KG1 (cell line): ENCODE measurements at places on chromosomes 4 and X.
A peak's percentile ranks its signal among the peaks of the same experiment; 100 is the strongest.

GRCh38 chr4:85669204-85669603 is 194.3 kb downstream of the ARHGAP24 start:
- DNase-seq, result no peak

- DNase-seq, result no peak
Observed at GRCh38 chrX:37712458-37712857, 26.9 kb downstream of the XK start.

- DNase-seq, result no peak
Observed at GRCh38 chrX:68841251-68842049, 12.6 kb downstream of the EFNB1 start.

GRCh38 chr4:40058121-40058520 is 1.5 kb downstream of the N4BP2 start:
- DNase-seq, result no peak

- no peak for DNase-seq
Observed at GRCh38 chr4:148435654-148436406, 6.4 kb downstream of the NR3C2 start.

- peak; percentile 0 for DNase-seq
Observed at GRCh38 chrX:116009861-116010710, 160.5 kb upstream of the AGTR2 start.

DNA sequence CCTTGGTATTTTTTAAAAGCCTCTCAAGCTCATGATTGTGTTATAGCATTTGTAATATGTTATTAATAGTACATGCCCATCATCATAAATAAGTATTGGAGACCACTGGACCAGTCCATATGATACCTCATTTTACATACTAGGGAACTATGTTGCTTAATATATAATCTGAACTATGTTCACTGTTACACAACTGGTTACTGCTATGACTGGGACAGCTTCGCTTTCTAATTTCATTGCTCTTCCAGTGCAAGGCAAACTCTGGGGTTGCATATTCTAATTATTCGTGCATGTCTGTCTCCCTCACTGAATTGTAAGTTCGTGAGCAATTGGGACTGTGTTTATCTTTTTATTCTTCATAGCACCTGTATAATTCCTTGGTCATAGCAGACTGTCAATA is 330.5 kb downstream of the RAPGEF2 start:
- no peak for DNase-seq

GRCh38 chrX:44494357-44494756 is 48.3 kb downstream of the FUNDC1 start:
- no peak for DNase-seq

GRCh38 chrX:154485150-154486051 is 1.0 kb downstream of the UBL4A start:
- DNase-seq, result no peak

DNA sequence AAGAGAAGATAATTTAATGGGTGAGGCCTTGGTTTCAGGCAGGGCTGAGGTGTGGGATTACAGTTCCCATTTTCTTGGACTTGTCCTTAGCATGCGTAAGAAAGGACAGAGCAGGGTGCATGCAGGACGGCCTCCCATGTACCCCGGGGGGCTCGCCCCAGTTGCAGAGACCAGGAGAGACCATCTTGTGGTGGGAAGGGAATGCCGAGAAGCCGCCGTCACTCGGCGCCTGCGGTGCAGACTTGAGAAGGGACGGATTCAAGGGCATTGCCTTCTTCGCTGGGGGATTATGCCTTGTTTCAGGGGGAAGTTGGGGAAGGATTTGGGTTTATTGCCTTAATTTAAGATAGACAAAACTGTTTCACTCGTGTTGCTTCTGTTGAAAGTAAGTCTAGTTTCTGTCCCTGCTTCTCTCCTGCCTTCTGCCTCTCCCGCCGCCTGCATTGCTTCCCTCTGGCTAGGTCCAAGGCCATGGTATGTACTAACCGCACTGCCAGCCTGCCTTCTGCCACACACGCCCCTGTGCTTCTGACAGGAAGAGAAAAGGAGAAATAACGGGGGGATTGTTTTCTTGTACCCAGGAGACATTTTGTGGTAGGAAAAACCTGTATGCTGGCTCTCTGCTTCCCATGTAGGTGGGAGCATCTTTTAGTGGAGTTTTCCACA is 175.9 kb downstream of the DCLK2 start:
- DNase-seq, result no peak

GRCh38 chrX:10048707-10049106 is 81.5 kb downstream of the CLDN34 start:
- DNase-seq, result no peak

GRCh38 chrX:101417981-101418841 is 10.2 kb downstream of the HNRNPH2 start:
- no peak for DNase-seq

GRCh38 chr4:11743236-11743635 is 314.5 kb upstream of the HS3ST1 start:
- DNase-seq, result no peak

- no peak for DNase-seq
Observed at GRCh38 chr4:176981074-176981473, 188.4 kb upstream of the VEGFC start.

DNA sequence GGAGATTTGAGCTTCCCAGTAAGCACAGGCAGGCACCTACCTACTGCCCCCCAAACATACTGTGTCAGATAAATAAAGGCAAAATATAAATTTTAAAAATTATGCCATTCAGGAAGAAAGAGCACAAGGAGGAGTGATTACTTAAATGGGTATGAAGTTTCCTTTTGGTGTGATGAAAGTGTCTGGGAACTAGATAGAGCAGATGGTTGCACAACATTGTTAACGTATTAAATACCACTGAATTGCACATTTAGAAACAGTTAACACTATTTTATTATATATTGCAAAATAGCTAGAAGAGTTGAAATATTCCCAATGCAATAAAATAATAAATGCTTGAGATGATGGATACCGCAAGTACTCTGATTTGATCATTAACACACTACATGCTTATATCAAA is 374.7 kb upstream of the FGF13 start:
- DNase-seq, result no peak

DNA sequence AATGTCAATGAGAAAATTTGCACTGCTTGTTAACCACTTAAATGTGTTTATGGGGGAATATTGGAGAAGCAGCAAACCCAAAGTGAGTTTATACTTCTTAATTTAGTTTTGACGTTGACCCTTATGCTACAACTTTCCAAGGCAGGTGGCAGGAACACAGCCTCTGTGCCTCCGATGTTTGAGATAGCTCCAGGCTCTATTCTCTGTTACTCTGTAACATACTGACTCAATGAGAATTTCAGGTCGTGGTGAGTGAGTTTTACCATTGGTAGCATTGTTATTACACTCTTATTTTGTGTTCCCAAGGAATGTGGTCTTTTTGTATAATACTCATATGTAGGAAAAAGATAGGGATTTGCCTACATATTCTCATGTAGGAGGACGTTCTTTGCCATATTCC is 210.7 kb downstream of the BMPR1B start:
- DNase-seq, result no peak

DNA sequence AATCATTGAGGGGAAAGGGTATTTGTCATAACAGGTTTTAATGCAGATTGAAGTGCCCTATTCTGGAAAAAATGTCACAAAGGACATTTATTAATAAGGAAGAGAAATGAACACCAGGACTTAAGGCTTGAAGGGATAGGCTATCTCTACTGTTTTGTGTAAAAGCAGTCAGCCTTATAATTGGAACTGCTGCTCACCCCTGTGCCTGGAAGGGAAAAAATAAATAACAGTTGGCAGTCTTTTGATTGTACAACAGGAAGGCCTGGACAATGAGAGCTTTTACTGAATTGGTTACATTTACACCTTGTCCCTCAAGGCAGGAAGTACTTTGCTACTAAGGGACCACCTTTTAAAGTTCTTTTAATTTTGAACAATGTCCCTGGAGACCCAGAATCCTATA is 17.8 kb upstream of the MAGED4 start:
- DNase-seq, result no peak

DNA sequence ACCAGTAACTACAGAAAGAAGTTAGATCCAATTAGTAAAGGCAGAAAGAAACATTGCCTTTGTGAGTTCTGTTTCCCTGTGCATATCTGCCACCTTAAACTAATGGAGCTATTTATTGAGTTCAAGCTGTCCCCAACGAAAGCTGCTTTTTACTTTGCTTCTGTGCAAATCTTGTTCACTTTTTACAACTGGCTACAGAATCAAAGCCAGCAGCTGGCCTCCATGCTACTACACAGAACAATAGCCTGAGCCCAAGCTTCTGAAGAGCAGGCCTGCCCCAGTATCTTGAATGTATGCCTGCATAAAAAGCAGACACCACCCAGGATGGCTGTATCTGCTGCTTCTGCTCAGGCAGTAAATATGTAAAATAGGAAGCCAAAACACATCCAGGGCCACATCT is 28.1 kb downstream of the ANK2 start:
- DNase-seq, result no peak

DNA sequence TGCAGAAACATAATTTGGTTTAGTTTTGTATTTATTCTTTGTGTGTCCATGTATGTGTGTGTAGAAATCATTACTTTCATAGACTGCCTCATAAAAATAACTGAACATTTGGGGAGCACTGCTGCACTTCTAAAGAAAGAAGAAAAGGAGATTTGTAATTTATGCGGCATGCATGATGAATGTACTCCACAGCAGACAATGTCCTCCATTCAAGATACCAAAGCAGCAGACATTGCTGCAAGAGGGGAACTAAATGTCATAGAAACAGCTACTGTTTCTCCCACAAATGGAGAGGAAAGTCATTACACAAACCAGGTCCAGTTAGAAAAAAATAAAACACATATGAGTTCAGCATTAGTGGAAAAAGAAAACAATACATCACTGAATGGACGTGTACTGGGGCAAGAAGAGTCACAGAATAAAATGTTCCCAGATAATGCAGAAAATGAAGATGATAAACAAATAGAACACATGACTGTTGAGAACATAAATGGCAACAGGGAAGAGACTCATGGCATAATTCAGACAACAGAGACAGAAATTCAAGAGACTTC is 2.6 kb downstream of the DTHD1 start:
- DNase-seq, result no peak

DNA sequence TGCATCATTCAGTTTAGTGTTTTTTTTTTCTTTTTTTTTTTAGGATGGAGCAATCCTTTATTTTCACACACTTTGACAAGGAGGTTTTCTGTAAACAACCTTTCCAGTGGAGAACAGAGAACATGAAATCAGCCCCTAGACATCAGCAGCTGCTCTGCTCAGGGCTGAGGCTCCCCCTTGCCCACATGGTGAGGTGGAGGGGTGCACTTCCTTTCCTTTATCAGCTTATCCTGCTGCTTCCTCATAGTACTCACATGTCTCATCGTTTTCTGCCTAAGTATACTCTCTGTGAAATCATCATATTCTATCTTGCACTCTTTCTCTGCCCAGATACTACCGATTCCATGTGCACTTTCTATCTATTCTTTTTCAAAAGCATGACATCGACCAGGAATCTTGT is 47.6 kb upstream of the PRSS12 start:
- no peak for DNase-seq

DNA sequence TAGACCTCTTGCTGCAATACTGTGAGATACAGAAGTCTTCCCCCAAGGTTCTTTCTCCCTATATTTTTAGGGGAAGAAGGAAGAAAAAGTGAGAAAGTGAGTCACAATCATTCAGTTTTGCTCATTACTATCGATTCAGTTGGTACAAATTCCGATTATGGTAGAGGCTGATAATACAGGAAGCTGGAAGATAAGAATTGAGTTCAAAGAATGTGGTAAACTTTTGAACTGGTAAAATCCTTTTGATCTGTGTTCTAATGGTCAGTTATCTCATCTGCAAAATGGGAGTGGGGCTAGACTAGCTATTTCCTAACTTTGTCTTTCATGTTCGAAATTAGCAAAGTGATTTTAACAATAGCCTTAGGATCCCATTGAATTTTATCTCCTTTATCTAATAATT is 101.4 kb upstream of the FAT1 start:
- DNase-seq, result no peak

DNA sequence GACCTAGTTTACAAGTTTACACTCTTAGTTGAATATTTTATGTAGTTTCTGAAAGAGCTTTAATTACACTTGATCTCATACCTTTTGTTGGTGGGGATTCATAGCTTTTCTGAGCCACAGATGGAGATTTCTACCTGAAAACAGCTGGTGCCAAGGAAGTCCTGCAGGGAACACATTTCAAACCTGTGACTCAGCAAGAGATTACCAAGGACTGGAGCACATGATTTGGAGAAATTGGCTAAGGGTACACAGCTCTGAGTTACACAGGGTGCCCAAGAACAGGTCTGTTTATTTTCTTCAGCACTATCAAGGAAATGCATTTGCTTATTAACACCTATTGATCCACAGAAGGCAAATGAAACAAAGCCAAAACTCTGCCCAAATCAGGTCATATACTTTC is 691.5 kb downstream of the KCTD8 start:
- no peak for DNase-seq

DNA sequence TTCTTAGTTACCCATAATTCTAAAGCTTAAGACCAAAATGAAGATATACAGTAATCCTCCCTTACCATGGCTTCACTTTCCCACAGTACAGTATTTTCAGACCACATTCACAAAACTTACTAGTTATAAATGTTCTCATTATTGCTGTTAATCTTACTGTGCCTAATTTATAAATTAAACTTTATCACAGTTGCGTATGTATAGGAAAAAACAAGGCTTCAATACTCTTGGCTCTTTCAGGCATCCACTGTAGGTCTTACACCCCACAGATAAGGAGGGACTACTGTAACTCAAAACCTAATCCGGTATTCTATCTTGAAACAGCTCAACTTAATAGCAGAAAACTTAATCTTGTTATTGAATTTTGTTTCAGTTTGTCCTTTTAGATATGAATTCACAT is 3.6 kb downstream of the HMGB2 start:
- no peak for DNase-seq

DNA sequence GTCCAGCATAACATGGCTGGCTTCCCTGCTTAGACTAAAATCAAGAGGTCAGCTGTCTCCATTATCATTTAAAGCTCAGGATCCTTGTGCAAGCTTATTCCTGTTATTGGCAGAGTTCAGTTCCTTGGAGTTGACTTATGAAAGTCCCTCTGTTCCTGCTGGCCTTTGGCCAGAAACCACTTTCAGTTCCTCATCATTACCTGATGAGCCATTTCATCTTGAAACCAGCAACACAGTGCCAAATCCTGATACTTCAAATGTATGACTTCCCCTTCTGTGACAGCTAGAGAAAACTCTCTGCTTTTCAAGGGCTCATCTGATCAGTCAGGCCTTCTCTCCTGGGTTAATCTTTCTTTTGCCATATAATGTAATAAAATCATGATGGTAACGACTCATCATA is 110.6 kb upstream of the FSTL5 start:
- DNase-seq, result no peak

- no peak for DNase-seq
Observed at GRCh38 chr4:73718375-73719373, 21.7 kb upstream of the CXCL8 start.

GRCh38 chr4:47050761-47051725 is 19.7 kb downstream of the GABRB1 start:
- DNase-seq, result no peak

DNA sequence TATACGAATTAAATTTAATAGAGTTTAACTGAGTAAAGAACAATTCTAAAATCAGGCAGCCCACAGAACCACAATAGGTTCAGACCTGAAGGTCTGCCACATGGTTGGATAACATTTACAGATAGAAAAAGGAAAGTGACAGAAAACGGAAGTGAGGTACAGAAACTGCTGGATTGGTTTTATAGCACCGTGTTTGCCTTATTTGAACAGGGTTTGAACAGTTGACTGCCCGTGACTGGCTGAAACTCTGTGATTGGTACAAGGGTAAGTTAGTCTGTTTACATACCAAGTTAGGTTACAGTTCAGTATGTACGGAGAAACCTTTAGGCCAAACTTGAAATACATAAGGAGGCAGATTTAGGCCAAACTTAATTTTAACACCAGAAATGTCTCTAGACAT is 64.1 kb upstream of the ATXN3L start:
- DNase-seq, result no peak
